Globus pallidus (tissue), 1 donor: ENCODE measurements at places on chromosomes 12 and 14.
A peak's percentile ranks its signal among the peaks of the same experiment; 100 is the strongest.

GRCh38 chr12:123011701-123012100, 31.2 kb downstream of the ARL6IP4 start:
- no peak for DNase-seq

- peak; percentile 67 for DNase-seq
Observed at GRCh38 chr12:95998611-95999286, 2.6 kb upstream of the HAL start.

- peak; percentile 65 for DNase-seq
Observed at GRCh38 chr12:89353188-89353822, 1.0 kb upstream of the DUSP6 start.

DNA sequence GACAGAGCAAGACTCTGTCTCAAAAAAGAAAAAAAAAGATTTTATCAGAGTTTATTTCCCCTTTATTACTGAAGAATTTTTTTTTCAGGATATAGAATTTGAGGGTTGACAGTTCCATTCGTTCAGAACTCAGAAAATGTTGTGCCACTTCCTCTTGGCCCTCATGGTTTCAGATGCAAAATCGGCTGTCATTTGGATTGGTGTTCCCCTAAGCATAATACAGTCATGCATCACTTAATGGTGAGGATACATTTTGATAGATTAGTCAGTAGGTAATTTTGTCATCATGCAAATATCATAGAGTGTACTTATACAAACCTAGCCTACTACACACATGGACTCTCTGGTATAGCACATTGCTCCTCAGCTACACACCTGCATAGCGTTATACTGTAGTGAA, 263.9 kb upstream of the RTL1 start:
- no peak for DNase-seq

GRCh38 chr14:80992580-80992979, 37.2 kb downstream of the TSHR start:
- no peak for DNase-seq

- peak; percentile 77 for DNase-seq
Observed at GRCh38 chr12:12505544-12506495, 56.8 kb downstream of the DUSP16 start.

DNA sequence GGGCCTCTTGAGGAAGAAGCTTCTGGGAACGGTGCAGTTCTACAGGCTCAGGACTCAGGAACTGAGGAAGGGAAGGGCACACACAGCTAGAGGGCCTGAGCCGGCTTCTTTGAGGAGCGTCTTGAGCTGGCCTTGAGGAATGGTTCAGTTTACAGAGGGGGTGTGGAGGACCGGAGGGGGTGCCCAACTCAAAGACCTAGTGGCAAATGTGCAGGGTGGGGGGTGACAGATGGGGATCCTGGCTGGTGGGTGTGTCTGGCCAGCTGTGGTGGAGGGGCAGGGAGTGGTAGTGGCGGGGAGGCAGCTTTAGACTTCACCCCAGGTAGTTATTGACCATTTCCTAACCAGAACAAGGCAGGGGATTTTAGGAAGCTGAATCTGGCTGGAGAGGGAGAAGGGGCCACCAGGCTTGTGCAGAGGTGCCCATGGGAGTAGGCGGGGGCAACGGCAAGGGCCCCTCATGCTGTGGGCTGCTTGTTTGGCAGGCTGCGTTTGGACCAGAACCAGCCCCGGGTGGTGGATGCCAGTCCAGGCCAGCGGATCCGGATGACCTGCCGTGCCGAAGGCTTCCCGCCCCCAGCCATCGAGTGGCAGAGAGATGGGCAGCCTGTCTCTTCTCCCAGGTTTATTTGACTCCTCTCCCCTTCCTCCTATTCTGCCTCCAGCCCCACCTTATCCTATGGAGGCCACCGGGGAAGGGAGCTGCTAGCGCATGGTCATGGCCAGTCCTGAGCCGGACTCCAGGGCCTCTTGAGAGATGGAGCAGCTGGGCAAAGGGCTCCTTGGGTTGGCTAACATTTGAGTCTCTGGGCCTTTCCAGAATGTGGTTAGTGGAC, 27.8 kb downstream of the PAPLN start:
- DNase-seq, result no peak

GRCh38 chr12:132095520-132096409, 48.4 kb downstream of the DDX51 start:
- DNase-seq, result no peak

- peak; percentile 33 for DNase-seq
Observed at GRCh38 chr12:80837342-80837978, 100.3 kb downstream of the LIN7A start.

DNA sequence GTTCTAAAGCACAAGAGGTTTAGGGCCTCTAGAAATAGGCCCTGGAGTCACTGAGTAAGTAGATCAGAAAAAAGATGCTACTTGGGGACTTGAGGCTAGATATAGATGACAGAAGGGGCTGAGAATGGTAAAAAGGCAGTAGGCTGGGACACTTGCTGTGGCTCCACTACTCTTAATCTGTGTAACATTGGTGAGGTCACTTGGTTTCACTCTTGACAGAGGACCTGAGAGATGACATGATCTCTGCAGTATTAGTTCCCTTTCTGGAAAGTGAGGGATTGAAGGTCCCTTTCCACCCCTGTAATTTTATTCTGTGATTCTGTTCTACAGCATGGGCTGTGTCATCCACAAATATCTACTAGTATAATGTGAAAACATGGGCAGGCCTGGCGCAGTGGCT, 39.7 kb downstream of the MAPKAPK5 start:
- DNase-seq, result no peak

DNA sequence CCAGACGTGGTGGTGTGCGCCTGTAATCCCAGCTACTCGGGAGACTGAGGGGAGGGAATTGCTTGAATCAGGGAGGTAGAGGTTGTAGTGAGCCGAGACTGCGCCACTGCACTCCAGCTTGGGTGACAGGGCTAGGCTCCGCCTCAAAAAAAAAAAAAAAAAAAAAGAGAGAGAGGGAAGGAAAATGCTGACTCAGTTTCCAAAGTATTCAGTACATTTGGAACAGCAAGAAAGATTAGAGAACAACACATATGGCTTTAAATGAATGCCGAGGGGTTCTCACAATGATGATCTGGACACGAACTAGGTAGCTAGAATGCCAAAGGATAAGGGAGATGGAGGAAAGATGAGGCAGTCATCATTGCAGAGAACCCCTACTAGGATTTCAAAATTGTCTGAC, 97.4 kb downstream of the NAV3 start:
- no peak for DNase-seq

- DNase-seq, result peak; percentile 93
Observed at GRCh38 chr12:124663771-124664366, 96.5 kb upstream of the NCOR2 start.

- no peak for DNase-seq
Observed at GRCh38 chr14:49451938-49452337, 134.2 kb downstream of the RPS29 start.

GRCh38 chr12:131434208-131435125, 276.4 kb upstream of the SFSWAP start:
- DNase-seq, result no peak

DNA sequence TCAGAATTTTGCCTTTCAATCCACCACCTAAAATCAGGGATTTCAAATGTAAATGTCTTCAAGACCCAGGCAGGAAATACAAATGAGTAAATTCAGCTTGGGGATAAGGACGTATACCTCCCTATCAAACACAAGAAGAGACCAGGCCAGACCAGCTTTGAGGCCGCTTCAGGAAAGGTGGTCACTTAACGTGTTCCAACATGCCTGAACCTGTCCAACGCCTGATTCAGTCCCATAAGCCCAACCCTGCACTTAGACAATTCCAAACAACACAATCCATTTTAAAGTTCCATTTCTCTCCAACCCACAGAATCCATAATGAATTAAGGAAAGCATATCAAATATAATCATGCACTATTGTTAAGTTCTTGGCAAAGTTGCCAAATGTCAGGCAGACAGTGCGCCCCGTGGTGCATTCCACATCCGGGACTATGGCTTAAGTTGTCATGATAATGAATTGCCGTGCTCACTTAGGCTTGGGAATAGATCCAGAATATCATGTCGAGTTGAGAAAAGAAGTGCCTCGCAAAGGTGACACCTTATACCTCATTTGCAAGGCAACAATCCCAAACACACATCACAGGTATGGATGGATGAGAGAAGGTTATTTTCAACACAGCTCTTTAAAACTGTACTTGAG, 35.5 kb downstream of the CCDC60 start:
- no peak for DNase-seq

- no peak for DNase-seq
Observed at GRCh38 chr12:52975204-52975603, 26.3 kb downstream of the KRT18 start.

- no peak for DNase-seq
Observed at GRCh38 chr12:84757978-84758377, 154.6 kb downstream of the SLC6A15 start.
